CD14-positive monocyte (primary cell): ENCODE measurements at places on chromosomes 6 and 20. TPM values are rescaled to one million over a fixed set of nuclear protein-coding genes. Genes with fewer than 3 reads are reported as not detected.

The EEF1A2 gene
- not detected for polyA plus RNA-seq

The ZNF391 gene
- polyA plus RNA-seq, result 0.04 and 0.07 TPM in 2 replicates

The TRIM31 gene
- not detected for polyA plus RNA-seq

The AGPAT1 gene
- polyA plus RNA-seq, result 11.3 TPM

DNA sequence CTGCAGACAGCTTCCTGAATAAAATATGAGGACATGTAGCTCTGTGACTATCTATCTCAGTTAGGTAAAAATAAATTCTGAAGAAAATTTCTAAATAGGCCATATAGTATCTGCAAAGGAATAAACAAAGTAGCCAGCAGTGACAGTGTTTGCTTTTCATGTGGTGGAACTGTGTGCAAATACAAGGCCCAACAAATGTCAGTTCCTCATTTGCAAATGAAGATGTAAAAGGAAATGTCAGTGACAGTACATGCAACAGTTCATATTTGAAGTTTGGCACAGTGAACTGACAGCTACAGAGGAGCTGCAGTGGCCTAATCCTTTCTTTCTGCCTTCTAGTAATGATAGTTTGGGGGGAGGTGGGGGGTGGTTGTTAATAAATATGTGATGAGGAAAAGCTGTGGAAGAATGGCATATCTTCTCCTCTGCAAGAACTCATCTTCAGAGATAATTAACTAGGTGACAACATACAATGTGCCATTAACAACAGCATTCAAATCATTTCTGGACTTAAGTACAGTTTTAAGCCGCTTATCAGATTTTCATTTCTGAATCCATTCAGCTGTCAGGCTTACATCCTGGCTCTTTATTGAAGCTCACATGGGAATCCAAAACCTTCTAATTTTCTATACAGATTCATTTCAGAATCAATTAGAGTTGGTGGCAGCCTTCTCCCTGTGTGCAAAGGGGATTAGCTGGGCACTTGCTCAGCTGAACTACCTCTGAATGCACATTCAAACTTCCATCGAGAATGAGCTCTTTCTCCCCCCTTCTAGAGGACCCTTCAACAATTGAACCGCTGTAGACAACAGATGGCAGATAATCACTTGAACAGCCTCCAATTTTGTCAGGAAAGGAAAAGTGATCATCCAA lies 1059.0 kb upstream of the EPHA7 start:
- no peak for DNase-seq

DNA sequence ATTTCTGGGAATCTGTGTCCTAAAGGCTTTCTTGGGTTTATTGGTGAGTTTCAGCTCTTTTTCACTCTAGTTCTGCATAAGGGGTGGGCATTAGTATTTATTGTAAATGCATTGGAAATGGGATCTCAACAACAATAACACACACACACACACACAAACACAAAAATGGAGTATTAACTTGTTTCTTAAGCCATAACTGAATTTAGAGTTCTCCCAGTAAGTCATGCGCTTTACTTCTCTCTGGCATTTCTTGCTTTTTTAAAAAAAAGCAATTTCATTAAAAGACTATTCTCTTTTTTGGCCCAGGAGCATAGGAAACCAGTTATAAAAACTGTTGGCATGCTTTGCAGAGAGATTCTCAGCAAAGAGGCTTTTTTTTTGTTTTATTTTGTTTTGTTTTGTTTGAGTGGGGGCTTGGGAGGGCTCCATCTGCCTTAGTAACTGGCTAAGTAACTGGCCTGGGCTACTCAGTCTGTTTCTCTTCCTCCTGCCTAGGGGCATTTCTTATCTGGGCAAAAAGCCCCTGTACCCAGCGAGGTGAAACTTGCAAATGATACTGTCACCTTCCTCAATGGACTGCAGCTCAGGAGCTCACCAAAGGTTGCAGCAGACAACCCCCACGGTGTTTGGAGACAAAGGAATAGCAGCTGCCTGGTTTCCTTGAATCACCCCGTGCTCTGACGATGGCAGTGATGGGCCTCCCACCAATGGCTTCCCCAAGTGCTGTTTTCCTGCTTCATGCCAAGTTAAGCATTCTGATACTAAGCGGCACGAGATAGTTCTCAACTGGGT lies 128.5 kb downstream of the BCAS1 start:
- no peak for DNase-seq

DNA sequence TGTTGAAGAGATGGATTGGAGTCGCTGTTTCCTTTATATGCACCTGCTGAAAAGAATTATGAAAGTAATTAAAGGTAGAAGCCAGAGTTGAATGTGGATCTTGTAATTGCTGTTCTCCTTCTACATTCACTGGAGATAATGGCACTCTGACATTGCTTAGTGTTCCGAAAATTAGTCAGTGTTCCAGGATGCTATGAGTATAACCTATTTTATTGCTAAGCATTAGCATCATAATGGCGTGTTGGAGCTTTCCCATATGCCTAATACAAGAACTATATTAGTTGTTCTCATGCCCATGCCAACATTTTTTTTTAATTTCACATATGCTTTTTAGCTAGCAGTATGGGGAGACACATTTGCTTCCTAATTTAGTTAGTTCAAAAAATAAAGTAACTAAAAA lies 236.4 kb downstream of the ARHGAP18 start:
- DNase-seq, result no peak

DNA sequence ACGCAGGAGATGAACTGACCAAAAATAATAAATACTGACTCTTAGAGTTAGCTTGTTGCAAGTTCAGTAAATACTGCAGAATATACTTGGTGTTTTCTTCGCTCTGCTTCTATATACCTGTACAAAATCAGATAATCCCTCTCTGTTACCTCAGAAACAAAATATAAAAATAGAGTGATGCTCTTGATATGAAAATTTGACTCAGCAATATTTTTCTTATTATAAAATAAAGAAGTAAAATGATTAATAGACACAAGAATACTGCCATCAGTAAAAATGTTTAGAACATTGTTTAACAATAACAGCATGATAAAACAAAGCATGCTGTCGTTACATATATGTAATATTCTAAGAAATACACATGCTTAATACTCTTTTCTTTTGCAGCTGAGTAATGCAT lies 1366.9 kb upstream of the EYS start:
- no peak for DNase-seq

GRCh38 chr6:161024364-161024920 lies 32.9 kb downstream of the MAP3K4 start:
- no peak for DNase-seq
